H4 (cell line): ENCODE measurements at places on chromosomes 4 and X. TPM values are rescaled to one million over a fixed set of nuclear protein-coding genes. Genes with fewer than 3 reads are reported as not detected.
A peak's percentile ranks its signal among the peaks of the same experiment; 100 is the strongest.

- DNase-seq, result peak; percentile 85
Measured at GRCh38 chr4:141652161-141652778, 15.9 kb downstream of the IL15 start.

DNA sequence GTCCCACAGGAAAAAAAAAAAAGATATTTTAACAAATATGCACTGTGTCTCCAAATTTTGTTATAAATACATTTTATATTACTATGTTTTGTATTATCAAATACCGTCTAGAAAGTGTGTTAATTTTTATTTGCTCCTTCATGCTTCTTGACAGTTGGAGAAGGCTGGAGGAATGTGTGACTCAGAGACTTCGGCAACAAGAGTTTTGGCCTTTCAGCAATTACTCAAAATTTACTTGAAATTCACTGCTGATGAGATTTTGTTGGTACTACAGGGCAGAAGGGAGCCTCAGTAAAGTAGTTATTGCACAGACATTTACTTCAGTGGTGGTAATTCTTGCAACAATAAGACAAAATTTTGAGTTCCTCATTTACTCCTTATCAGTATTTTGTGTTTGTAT lies 2164.0 kb downstream of the PCDH7 start:
- no peak for DNase-seq

The CAMK2D gene
- total RNA-seq, result 22.6 and 27.6 TPM in 2 replicates

DNA sequence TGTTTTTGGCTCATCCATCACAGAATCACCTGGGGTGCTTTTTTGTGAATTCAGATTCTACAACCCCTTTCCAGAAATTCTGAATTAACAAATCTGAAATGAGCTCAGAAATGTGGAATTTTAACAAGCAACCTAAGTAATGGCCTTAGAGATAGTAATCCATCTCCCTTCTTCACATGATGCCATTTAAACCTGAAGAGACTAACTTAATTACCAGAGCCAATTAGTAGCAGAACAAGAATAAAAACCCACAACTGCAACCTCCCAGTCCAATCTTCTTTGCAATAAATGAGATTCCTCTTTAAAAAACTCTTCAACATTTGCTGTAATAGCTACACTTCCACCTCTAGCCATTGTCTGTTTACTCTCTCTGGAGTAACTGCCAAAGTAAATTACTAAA lies 69.7 kb downstream of the ARAP2 start:
- no peak for DNase-seq

DNA sequence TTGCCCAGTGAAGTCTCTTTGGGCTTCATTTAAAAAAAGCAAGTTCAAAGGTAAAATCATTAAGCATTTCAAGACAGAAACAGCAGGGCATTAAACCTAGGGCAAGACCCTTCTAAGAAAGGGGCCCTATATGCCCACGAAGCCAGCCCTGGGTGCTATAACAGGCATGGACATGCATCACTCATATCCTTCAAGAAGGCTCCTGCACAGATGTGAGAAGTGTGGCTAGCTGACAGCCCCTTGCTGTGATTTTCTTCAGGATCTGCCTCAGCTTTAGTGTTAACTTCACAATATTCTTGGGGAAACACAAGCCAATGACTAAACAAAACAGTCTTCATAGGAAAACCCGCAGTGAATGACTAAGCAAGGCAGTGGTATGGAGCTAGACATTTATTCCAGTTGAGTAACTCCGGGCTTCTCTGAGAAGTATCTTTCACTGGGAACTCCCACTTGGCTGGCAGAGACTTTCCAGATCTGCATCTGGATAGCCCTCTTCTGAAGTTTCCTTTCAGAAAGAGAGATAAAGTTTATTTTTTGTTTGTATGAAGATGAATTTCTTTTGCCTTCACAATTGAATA lies 11.9 kb upstream of the MAOA start:
- peak; percentile 74 for DNase-seq

- no peak for DNase-seq
Measured at GRCh38 chr4:159235779-159236368, 133.0 kb downstream of the RAPGEF2 start.

- DNase-seq, result no peak
Measured at GRCh38 chrX:123157586-123157985, 26.5 kb upstream of the GRIA3 start.

The YY2 gene
- 2.1 and 2.4 TPM in 2 replicates for total RNA-seq

The ZNF275 gene
- 6.0 and 6.3 TPM in 2 replicates for total RNA-seq

DNA sequence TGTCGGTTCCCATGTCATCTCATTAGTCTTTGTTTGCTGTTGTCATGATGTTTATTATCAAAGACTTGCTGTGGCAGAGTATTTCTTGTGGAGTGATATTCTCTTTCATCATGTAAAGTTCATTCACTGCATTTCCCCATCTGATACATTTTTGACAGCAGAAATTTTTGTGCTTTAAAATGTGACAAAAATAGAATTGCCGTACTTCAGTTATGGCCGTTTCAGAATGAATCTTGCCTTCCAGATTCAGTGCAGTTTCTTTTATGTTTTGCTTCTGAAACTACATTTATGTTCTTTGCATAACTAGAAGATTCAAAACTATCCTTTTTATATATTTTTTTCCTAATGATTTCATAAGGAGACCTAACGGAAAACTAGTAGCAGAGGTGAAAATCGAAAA lies 10.0 kb downstream of the CSTF2 start:
- DNase-seq, result no peak

- peak; percentile 14 for DNase-seq
Measured at GRCh38 chr4:140049849-140050637, 103.9 kb downstream of the MAML3 start.

DNA sequence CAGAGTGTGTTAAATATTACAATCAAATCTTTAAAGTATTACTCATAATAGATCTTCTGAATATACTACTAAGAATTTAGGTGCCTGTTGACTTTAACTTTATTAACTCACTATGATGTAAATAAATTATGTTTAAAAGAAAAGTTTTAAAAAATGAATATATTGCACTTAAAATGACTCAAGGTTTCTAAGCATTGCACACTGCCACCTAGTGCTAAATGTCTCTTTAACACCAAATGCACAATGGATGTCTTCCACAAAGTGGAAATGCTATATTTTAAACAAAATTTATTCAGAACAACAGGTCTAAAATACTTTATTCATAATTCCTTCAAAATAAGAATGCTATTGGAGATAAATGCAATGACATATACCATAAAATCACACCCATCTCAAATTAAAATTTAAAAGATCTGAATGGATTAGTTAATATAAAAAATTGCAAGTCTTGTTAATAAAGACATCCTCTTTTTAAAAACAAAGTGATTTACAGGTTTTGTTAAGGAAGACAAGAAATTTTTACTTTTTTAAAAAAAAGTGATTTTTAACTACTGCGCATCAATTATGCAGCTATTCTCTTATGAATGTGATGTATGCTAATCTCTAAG lies 5.5 kb downstream of the INPP4B start:
- peak; percentile 36 for DNase-seq

DNA sequence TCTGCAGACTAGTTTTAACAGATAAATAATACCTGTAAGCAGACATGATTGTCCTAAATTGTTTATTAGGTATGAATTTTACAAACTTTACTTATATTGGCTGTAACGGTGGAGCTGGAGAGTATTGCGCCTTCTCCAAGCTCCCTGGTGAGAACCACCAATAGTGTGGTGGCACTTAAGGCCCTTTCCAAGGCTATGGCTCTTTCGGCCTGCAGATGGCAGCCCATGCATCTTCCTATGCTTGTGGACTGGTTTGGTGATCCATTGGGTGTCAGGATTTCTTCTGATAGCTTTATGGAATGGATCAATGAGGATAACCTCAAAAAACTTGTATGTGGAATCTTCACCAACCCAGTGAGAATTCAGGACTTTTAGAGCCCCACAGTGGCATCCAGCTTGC lies 7.8 kb downstream of the LARP1B start:
- peak; percentile 53 for DNase-seq

- no peak for DNase-seq
Measured at GRCh38 chr4:149102765-149103164, 660.6 kb upstream of the NR3C2 start.

DNA sequence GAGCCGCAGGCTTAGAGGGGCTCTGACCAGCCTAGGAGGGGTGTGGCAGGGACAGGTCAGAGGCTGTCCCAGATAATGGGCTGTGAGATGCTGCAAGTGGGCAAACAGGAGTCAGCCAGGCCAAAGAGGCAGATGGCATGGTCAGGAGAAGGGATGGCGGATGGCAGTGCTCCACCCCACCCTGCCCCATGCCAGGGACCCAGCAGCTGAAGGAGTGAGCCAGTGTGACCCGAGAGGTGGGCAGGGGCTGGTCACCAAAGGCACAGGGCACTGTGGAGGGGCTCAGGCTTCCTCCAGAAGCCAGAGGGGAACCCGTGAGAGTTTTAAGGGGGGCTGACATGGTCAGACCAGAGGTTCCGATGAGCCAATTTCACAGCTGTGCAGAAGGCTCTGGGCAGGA lies 96.9 kb downstream of the WFS1 start:
- DNase-seq, result no peak

DNA sequence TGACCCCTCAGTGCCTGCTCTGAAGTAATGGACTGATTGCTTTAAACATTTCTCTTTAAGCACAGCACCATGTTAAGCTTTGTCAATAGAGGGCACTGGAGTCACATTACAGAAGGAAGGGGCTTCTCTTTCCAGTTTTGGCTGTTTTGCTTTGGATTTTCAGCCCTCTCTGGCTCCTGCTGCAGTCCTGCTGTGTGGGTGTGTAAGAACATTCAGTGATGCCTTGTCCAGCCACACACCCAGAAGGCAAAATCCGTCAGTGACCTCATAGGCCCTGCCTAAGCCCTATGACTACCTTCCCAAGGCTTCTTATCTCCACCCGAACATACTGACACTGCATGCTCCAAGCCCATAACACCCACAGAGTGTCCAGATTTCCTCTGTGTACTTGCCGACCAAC lies 215.3 kb upstream of the CTSO start:
- DNase-seq, result peak; percentile 73

The HSFX2 gene
- total RNA-seq, result not detected in 2 replicates

DNA sequence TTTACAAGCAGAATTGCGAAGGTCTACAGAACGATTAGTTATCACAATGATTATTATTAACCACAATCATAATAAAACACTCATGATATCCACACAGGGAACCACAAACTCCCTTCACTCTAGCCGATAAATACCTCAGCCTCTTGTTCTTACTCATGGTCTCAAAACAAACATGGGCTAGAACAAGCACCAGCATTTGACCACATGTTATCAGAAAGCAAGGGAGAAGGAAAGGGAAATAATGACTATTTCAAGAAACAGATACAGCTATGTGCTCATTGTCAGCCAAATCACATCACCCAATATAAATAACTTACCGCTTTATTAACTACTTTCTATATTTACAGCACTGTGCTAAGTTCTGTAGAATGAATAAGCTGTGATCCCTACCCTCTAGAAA lies 663.2 kb upstream of the HTR2C start:
- DNase-seq, result peak; percentile 9

The MAGEB10 gene
- total RNA-seq, result not detected in 2 replicates
